Bladder microvascular endothelial cell (primary cell): ENCODE measurements at places on chromosomes 5 and 9. TPM values are rescaled to one million over a fixed set of nuclear protein-coding genes. Genes with fewer than 3 reads are reported as not detected.

PPIC gene
- 22.7 and 44.2 TPM in 2 replicates for total RNA-seq

LCP2 gene
- total RNA-seq, result 1.2 and 2.1 TPM in 2 replicates

IFNA21 gene
- not detected in 2 replicates for total RNA-seq

ZDHHC11 gene
- total RNA-seq, result 0.32 and 2.1 TPM in 2 replicates

GRM6 gene
- not detected in 2 replicates for total RNA-seq

PCDHGA6 gene
- 1.5 and 4.1 TPM in 2 replicates for total RNA-seq

GARNL3 gene
- 1.6 and 3.3 TPM in 2 replicates for total RNA-seq

CDKN2B-AS1 gene
- 0.49 and 1.9 TPM in 2 replicates for total RNA-seq

SPINK6 gene
- not detected in 2 replicates for total RNA-seq

C9orf50 gene
- under 0.01 TPM in 1 of 2 replicates, not detected in the other for total RNA-seq

PCDHGB3 gene
- total RNA-seq, result 1.5 and 8.4 TPM in 2 replicates

TAF11L9 gene
- not detected in 2 replicates for total RNA-seq
